Activated CD8-positive, alpha-beta memory T cell treated with anti-CD3 and anti-CD28 coated beads for 4 hours (primary cell): ENCODE measurements at places on chromosomes 12 and 14.

DNA sequence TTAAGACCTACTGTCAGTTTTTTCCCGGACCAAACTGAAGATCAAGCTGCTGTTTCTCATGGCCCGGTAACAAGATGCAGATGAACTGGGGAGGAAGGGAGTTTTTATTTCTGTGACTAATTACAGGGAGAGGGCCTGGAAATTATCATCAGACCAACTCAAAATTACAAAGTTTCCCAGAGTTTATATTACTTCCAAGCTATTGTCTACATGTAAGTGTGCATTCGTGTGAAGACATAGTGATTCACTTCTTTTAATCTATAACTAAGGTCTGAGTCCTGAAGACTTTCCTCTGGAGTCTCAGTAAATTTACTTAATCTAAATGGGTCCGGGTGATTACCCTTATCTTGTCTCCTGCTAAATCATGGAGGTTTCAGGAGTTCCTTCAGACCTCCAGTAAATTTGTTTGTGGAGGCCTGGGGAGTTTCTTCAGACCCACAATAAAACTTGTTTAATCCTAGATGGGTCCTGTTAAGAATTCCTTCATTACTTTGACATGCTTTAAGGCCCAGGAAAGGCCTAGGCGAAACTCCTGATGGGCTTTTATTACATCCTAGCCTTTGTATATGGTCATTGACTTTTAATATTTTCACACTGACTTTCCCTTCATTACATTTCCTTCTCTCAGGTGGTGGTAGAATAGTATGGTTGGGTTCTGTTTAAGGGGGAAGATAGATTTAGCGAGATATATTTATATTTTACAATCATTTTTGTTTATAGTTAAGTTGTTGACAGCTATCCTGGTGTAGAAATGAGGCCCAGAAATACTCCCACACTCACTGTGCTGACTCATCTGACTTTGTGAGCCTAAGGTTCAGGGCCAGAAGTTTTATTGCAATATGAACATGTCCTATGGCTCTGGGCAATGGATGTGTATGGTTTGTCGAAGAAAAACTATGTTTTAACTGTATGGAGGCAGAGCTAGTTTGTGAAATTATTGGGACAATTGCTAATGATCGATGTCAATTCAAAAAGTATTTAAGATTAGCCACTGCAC, 627.0 kb upstream of the FBXO33 start:
- no peak for DNase-seq

GRCh38 chr12:24989216-24989615, 40.3 kb upstream of the BCAT1 start:
- DNase-seq: no peak

GRCh38 chr14:70887207-70887681, 20.0 kb upstream of the PCNX1 start:
- no peak for DNase-seq

DNA sequence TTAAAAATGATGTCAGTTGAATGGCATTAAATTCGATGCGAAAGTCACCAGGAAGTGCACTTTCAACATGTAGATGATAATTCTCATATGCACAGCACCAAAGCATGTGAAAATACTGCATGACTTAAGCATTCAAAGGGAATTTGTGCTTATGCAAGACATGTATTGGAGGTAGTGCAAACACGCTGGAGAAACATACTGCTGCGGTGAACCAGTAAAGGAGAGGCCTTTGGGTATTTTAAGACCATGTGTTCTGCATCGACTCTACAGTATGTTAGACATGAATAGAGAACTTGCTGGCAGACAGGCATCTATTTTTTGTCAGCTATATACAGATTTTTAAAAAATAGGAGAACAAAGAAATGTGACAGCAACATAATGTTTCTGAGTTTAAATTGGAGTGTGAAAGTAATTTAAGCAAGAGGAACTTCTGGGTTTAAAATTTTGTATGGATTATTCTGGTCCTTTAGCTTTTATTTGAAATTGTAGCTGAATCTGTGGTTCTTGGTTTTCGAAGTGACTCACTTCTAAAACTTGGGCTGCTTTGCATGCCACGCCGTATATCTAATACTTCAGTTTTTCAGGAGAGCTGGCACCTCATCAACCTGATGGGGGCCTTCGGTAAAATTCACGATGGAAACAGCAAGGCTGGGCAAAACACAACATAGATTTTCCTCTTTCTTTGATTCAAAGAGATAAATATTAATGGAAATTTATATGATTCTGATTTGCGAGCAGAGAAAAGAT, 408.7 kb downstream of the APAF1 start:
- no peak for DNase-seq

- DNase-seq: no peak
These were observed 14.0 kb upstream of the BHLHE41 start for GRCh38 chr12:26138860-26139259.

GRCh38 chr12:112347581-112347982, 34.6 kb downstream of the HECTD4 start:
- DNase-seq: no peak

- DNase-seq: no peak
These were observed 455.5 kb downstream of the AEBP2 start for GRCh38 chr12:19894803-19895202.

DNA sequence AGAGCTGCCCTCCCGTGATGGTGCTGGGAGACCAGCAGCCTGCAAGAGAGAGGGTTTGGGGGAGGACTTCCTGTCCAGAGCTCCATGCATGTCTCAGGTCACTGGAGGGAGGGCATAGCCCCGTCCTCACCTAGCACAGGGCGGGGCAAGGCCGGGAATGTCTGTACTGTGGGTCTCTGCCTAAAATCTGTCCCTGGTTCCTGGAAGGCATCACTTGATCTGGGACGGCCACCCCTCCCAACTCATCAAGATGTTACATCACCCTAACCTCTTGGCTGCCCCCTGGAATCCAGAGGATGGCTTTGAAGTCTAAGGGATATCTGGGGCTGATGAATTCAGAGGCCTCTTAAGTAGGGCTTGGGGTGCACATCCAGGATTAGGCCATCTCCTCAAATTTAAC, 37.0 kb upstream of the MEG3 start:
- DNase-seq: no peak

DNA sequence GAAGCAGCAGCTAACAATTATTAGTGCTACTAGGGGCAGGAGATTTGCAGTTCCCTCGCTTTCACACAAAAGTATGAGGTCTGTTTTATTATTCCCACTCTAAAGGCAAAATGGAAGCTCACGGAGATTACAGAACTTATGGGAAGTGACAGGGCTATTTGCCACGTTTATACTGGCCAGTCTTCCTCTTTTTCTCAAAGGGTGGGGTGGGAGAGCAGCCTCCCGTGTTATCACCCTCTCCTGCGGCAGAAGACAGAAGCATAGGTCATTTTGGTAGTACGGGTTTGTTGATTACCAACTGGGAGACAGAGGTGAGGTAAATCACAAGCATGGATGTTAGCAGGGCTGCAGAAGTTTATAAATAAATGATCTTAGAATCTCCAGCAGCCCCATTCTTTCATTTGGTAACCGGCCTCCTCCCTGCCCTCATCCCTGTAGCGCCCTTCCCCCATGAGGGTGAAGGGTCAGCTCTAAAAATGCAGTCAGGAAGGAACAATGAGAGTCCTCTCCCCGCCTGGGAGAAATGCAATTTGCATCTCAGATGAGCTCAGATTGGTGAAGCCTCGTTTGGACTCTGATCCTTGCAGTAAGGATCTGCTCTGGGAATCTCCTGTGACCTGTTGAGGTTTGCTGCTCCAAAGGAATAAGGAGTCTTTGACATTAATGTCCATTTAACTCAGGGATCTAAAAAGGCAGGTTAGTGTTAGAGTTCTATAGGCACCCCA, 44.7 kb upstream of the SINHCAF start:
- no peak for DNase-seq

DNA sequence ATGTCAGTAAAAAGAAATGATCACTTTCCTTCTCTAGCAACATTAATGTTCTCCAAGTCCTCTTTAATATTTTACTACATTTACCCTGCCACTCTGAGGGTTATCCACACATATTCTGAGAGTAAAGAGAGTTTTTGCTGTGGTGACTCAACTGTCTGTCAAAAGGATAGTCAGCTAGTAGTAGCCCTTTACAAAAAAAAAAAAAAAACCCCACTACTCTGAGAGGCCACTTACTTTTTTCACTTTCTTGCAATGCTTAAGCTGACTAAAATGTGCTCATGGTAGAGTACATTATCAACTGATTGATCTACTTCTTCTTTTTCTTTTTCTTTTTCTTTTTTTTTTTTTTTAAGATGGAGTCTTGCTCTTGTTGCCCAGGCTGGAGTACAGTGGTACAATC, 27.6 kb upstream of the PPM1A start:
- no peak for DNase-seq

DNA sequence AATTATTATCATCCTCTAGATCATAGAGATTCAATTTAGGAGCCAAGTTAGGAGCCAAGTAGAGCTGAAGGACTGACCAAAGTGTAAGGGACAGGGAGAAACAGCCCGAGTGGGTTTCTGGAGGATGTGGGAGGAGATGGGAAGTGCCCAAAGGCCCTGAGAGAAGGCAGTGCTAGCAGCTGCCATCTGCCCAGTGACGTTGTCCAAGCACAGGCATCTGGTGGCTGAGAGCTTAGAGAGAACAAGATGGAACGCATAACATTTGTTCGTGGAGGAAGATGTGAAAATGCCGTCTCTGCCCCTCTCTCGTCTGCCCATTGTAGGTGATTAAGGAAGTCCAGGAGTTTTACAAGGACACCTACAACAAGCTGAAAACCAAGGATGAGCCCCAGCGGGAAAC, 34.7 kb downstream of the CD9 start:
- DNase-seq: no peak

GRCh38 chr14:35355981-35356841, 48.3 kb downstream of the NFKBIA start:
- no peak for DNase-seq

- no peak for DNase-seq
These were observed 85.0 kb upstream of the ARID2 start for GRCh38 chr12:45644541-45644940.

DNA sequence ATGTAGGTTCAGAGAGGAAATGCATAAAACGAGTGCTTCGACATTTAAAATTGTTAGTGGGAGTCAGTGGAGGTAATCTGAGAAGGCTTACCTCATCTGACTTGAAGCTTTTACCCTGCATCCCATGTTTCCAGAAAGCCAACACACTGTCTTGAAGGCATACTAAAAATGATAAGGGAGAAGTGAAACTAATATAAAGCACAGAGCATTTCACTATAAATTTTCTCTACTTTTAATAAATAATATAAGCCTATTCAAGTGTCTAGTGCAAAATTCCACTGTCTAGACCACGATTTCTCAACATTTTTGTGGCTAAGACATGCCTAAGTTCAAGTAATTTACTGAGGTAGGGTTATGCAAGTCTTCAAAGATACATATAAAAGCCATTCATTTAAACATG, 29.1 kb upstream of the CDKL1 start:
- DNase-seq: no peak

DNA sequence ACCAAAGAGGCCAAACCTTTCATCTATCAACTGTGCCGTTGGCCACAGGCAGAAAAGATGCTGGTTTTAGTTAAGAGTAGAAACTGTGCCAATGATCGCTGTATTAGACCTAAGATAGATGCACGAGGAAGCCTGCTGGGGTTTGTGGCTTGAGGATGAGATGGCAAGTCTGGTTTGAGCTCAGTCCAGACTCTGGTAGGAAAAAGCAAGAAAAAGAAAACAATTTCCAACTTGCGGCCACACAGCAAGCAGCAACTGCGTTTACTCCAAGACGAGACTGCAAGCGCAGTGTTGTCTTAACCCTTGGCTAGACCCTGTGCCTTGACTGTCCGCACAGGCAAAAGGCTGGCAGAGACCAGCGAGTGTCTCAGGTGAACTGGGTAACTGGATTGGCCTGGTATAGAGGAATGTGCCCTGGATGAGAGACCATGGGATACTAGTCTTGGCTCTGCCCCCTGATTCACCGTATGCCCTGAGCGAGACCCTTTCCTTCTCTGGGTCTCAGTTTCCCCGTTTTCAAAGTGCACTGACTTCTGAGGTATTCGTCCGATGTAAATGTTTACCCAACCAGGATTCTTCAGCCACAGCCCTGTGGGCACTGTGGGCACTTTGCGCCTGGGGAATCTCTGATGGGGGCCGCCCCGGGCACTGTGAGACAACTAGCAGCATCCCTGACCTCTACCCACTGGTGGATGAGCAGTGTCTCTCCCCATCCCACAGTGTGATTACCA, 113.4 kb downstream of the DICER1 start:
- no peak for DNase-seq

- no peak for DNase-seq
These were observed at the start of gene ALDH1L2 for GRCh38 chr12:105084251-105085250. ALDH1L2 (minus strand) TSS chr12:105084458; CDS start chr12:105084436, 22 bp downstream.

DNA sequence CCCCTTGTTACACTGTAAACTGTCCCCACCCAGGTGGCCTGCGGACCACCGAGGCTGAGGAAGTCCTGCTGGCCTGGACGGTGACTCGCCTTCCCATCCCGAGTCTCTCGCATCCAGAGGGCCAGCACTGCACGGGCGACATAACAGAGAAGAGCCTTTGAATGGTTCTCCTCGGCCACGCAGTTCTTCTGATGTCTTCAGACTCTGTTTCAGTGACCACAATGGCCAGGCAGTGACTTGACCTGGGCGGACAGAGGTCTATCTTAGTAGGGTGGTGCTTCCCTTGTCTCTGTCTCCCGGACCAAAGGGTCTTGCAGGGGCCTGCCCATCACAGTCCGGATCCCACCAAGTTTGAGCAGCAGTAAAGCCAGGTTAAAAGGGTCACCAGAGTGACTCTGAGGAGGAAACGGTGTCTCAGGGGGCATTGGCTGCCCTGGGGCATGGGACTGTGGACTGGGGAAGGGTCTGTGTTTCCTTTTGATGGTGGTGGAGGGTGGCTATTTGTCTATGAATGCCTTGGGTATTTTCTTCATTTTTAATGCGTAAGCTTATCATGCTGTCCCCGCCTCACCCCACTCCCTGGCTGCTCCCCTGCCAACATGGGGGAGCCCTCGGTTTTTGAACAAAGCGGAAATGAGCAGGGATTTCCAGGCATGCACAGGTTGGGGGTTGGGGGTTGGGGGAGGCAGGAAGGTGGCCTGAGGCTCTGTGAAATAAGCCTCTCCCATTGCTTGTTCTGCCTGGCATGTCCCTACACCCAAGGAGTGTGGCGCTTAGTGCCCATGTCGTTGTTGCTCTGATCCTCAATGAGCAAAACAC, 10.3 kb downstream of the KRT85 start:
- DNase-seq: no peak
